ENCODE measurements at places on chromosomes 1 and 21. TPM values are rescaled to one million over a fixed set of nuclear protein-coding genes. Genes with fewer than 3 reads are reported as not detected.

Gene LIPI
- not detected for total RNA-seq

Gene TPTE
- total RNA-seq = 3.7 TPM

Gene HFM1
- not detected for total RNA-seq

DNA sequence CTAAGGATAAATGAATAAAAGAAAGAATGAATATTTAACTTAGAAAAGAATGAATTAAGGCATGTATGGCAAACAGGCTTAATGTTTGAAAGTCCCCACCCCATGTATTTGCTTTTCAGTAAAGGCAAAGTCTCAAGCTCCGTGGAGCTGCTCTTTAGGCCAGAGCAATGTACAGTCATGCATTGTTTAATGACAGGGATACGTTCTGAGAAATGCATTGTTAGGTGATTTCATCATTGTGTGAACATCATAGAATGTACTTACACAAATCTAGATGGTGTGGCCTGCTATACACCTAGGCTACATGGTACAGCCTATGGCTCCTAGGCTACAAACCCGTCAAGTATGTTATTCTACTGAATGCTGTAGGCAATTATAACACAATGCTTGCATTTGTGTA is 51.6 kb upstream of the SPATA6 start:
- no peak for DNase-seq

GRCh38 chr1:47257224-47257623 is 25.2 kb upstream of the TAL1 start:
- no peak for DNase-seq

DNA sequence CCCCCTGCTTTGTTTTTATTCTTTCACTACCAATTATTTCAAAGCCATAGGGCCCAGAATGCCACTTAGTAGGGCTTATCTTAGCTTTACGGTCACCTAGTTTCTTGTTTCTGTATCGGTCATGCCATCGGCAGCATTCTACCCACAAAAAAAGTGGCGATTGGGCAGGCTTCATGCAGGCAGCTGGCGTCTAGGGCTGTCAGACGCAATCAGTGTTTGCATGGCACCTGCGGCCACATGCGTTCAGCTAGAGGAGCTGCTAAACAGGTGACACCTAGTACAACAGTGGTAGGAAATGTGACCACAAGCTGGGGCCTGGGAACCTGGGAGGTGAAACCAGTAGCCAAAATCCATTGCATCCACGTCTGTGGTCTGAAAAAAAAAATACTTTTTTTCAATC is 262.7 kb downstream of the PBX1 start:
- no peak for DNase-seq

DNA sequence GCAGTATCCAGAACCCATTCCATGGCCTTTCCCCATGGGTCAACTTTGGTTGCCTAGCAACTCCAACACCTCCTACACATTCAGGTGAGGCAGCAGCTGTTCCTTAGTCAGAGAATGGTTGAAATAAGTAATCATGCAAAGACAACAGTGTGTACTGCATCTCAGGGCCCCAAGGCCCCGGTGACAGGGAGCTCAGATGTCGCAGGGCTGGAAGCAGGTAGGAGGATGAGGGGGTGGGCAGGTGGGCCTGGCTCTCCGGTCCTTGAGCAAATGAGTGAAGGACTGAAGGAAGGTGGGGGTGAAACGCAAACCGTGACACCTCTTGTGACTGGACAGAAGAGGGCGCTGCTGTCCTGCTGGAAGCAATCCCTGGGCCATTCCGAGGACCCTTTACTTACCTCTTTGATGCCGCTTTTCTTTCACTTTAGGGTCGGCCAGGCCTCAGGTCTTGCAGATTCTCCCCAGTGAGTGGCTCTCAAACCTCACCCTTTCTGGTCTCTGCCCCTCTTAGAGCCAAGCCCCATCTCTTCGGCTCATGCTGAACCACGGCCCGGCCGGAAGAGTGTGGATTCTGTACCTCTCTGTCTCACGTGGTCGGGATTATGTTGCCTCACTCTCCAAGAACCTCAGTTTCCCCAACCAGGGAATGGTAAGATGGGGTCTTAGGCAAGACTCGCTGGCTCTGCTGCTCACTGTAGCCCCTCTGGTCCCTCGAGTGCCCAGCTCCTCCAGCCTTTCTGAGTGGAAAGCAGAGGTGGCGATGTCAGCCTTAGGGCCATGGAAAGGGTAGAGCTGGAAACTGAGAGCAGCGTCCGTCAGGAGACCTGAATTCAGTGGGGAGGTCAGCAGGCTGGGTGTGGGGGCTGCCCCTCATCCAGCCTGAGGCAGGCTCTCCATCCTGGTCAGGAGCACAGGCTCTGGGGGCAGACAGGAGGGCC is 5.6 kb upstream of the KCNA10 start:
- DNase-seq = peak; percentile 49
